ENCODE measurements at places on chromosomes 12 and 14. TPM values are rescaled to one million over a fixed set of nuclear protein-coding genes. Genes with fewer than 3 reads are reported as not detected.

The SYNDIG1L gene
- total RNA-seq: not detected

The SIX4 gene
- 0.51 TPM for total RNA-seq

The COCH gene
- total RNA-seq: 7.2 TPM

The LRRC9 gene
- total RNA-seq: not detected

The IL31 gene
- not detected for total RNA-seq

The OVCH1 gene
- not detected for total RNA-seq

The TAS2R13 gene
- 0.39 TPM for total RNA-seq

The RASAL1 gene
- total RNA-seq: not detected

The RERGL gene
- not detected for total RNA-seq

The AACS gene
- total RNA-seq: 25.4 TPM

The ANO2 gene
- 29.7 TPM for total RNA-seq

The CFAP251 gene
- total RNA-seq: 4.2 TPM

The RASSF3 gene
- total RNA-seq: 18.1 TPM

The DPPA3 gene
- total RNA-seq: not detected

The ORAI1 gene
- 14.7 TPM for total RNA-seq

The NFATC4 gene
- 1.0 TPM for total RNA-seq

The AICDA gene
- total RNA-seq: not detected

The SETD1B gene
- 3.3 TPM for total RNA-seq

The CLEC2B gene
- 53.5 TPM for total RNA-seq

The RASSF9 gene
- 5.6 TPM for total RNA-seq

The CLEC7A gene
- 0.26 TPM for total RNA-seq

The GZMB gene
- total RNA-seq: not detected

The TAPBPL gene
- total RNA-seq: 13.5 TPM

The TNFAIP2 gene
- total RNA-seq: 38.3 TPM

The ABCD2 gene
- total RNA-seq: not detected

The SYCP3 gene
- total RNA-seq: not detected

The DPY19L2 gene
- 0.26 TPM for total RNA-seq

The SLC38A4 gene
- total RNA-seq: 2.3 TPM

The PLBD1 gene
- total RNA-seq: 1.0 TPM

The INSM2 gene
- not detected for total RNA-seq

The CRIP2 gene
- total RNA-seq: 137 TPM

The GZMH gene
- total RNA-seq: not detected

Measured in dermis microvascular lymphatic vessel endothelial cell (primary cell).